NCI-H446 treated with DMSO at 0.1 percent for 48 hours (cell line): ENCODE measurements at places on chromosomes 4 and X.

DNA sequence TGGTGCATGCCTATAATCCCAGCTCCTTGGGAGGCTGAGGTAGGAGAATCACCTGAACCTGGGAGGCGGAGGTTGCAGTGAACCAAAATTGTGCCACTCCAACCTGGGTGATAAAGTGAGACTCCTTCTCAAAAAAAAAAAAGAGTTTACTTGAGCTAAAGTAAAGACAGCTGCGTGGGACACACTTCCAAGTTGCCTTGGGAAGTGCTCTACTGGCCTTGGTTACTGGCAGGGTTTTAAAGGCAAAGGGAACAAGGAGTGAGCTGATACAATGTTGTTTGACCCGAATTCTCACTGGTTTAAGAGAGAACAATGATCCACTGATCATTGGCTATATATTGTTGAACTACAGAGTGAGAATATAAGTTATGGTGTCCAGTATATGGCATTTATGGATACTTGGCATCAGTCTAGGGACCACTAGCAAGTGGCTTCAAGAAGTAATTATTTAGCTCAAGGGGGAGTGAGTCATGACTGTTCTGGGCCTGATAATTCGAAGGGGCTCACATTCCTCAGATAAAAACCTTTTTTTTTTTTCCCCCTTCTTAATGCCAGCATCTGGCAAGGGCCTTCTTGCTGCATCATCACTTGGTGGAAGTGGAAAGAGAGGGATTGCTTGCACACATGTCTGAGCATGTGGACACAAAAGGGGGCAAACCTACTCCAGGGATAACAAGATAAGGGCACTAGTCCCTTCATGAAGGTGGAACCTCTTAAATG, 32.3 kb downstream of the GRK4 start:
- DNase-seq: no peak

DNA sequence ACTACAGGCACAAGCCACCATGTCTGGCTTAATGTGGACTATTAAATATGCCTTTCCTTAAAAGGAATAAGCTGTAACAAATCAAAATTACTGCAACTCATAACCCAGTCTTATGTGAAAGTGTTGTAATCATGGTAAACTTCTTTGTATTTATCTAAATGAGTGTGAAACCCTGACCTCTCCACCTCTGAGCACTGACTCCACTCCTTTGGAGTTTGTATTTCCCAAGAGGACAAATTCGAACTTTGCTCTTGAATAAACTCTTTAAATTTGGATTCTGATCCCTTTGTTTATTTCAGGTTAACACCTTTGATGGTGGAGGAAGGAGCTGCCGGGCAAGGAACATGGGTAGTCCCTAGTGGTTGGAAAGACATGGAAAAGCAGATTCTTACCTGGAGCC, 48.3 kb upstream of the FAM9A start:
- DNase-seq: no peak

GRCh38 chr4:37066159-37066558, 178.4 kb upstream of the NWD2 start:
- DNase-seq: peak; percentile 48

DNA sequence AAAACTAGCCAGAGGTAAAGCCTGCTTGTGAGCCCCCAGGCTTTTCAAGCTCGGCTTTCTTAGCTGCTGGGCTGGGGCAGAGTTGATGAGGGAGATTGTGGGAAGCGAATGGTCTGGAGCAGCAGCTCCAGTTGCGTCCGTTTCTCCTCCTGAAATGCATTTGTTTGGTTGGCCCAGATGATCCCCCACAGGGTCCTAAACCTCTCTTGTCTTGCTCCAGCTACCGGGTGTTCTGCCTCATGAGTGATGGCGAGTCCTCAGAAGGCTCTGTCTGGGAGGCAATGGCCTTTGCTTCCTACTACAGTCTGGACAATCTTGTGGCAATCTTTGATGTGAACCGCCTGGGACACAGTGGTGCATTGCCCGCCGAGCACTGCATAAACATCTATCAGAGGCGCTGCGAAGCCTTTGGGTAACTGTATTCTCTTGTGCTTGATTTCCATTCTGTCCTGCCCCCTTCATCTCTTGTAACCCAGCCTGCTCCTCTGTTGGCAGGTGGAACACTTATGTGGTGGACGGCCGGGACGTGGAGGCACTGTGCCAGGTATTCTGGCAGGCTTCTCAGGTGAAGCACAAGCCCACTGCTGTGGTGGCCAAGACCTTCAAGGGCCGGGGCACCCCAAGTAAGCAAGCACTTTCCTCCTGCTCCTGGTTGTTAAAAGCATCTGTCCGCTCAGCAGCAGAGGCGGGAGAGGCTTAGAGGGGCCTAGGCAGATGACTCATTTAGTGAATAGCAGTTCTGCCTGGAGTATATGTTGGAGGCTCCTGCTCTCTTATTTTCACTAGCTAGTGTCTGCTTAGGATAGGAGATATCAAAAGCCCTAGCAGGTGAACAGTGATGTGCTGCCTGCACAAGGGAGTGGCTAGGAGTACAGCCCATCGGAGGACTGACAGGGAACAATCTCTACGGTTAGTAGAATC, 15.3 kb downstream of the TKTL1 start:
- DNase-seq: no peak

- DNase-seq: no peak
These were observed 12.6 kb downstream of the SRD5A3 start for GRCh38 chr4:55358668-55359067.

DNA sequence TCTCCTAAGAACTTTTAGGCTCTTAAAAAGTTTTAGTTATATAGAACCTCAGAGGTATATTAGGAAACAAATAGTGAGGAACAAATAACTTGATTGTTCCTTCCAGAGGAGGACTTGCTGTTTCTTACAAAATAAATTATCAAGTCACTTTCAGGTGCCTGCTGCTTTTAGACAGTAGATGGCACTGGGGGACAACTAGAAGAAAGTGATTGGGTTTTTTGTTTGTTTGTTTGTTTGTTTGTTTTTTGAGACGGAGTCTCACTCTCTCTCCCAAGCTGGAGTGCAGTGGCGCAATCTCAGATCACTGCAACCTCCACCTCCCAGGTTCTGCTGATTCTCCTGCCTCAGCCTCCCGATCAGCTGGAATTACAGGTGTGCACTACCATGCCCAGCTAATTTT, 35.4 kb upstream of the CDKL5 start:
- DNase-seq: no peak

DNA sequence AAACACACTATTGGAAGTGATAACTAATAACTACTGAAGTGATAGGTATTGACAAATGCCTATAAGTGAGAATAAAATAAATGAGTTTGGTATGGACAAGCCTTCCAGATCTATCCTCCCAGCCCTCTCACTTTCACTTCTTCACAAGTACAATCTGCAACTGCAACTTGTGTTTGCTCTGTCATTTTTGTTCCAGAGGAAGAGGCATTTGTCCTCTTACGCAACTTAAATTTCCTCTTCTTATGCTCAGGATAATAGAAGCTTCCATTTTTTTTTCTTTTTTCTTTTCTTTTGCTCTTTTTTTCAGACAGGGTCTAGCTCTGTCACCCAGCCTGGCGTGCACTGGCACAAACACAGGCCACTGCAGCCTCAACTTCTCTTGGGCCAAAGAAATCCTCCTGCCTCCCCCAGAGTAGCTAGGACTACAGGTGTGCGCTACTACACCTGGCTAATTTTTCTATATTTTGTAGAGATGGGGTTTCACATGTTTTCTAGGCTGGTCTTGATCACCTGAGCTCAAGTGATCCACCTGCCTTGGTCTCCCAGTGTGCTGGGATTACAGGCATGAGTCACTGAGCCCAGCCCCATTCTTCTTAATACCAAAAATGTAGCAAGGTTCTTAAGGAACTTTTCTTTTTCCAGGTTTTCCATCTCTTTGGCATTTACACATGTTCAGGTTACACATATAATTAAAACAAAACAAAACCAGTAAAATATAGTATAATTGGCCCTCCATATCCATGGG, 73.1 kb downstream of the PDGFC start:
- DNase-seq: no peak

DNA sequence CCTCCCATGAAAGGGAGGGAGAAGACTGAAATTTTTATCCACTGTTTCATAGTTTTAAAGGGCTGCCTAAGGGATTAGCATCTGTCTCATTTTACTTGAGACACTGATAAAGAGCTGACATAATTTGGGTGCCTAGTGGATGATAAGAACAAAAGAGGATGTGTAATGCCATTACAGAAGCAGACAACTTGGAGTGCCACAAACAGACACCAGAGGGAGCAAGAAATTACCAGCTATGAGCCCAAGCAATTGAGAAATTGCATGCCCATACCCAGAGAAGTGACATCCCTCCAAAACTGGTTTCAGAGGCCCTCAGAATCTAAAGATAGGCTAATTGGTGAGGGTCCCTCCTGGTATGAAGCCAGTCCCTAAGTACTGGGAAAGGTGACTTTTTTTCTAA, 38.5 kb upstream of the POU3F4 start:
- DNase-seq: no peak

- no peak for DNase-seq
These were observed 64.5 kb downstream of the ARL9 start for GRCh38 chr4:56570041-56570440.

DNA sequence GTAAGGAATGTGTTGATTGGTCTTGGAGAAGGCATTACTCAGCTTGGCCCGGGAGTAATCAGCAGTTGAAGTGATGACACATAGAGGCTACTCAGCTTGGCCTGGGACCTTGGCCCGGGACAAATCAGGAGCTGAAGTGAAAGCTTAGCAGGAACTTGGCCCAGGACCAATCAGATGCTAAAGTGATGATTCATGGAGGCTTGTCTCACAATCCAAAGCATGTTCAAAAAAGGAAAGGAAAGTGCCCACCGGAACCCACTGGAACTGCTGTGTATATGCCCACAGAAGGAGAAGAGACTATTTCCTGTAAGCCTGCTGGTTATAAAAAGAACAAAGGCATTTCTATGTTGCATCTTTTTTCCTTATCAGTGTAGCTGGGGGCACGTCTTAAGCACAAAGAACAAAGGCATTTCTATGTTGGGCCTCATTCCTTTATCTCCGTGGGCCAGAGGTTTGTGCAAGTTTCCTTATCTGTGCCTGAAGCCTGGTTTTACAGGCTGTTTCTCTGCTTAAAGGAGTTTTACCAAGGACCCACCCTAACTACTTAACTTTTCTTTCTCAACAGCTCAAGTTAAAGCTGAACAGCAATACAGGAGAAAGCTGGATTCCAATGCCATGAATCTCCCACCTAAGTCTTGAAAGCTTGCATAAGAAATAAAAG, 1176.7 kb downstream of the NLGN4X start:
- no peak for DNase-seq

GRCh38 chr4:59200992-59201391, 1999.1 kb upstream of the ADGRL3 start:
- DNase-seq: no peak

DNA sequence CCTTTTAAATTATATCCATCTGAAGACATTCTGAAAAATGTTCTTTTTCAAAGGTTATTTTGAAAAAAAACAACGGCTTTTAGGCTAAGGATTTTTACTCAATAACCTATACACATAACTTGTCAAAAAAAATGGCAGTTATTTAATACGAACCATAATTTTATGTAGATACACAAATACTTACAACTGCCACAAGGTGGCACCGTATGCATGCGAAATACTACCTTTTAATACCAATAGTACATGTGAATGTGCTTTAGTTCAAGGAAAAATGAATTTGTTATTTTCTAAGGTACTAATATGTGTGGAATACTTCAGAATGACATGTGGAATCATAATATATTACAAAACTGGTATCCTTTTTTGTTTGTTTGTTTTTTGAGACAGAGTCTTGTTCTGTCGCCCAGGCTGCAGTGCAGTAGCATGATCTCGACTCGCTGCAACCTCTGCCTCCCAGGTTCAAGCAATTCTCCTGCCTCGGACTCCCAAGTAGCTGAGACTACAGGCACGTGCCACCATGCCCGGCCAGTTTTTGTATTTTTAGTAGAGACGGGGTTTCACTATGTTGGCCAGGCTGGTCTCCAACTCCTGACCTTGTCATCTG, 4.6 kb upstream of the MAD2L1 start:
- peak; percentile 18 for DNase-seq

DNA sequence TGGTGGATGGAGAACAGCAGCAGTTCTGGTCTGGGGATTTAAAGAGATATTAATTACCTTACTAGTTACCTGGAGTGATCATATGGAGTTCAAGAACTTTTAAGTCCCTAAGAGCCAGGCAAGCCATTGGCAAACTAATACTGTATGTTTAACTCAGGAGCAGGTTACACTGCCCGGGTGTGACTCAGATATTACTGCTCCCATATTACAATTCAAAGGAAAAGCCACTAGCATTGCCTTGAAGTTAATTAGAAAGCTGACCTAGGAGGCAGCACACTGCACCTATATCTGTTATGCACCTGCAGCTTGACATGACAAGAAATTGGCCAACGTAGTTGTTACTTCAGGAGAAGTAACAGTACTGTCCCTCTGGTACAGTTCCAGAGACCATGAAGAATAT, 47.2 kb downstream of the GRK4 start:
- no peak for DNase-seq

DNA sequence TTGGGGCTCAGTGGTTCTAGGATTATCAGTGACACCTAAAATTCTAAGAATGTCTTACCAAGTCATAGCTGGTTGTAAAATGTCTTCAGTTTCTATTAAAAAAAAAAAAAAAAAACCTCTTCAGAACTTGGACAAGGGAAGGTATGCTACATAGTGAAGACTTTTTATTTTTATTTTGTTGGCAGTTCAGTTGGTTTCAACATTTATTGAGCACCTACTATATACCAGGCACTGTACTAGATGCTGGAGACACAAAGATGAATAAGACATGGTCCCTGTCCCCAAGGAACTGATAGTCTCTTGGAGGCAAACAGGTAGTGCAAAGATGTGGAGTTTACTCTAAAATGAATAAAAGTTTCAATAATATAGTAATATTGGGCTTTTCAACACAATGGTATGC, 8.9 kb upstream of the BBS7 start:
- no peak for DNase-seq

GRCh38 chr4:20046179-20046578, 205.5 kb upstream of the SLIT2 start:
- DNase-seq: no peak

DNA sequence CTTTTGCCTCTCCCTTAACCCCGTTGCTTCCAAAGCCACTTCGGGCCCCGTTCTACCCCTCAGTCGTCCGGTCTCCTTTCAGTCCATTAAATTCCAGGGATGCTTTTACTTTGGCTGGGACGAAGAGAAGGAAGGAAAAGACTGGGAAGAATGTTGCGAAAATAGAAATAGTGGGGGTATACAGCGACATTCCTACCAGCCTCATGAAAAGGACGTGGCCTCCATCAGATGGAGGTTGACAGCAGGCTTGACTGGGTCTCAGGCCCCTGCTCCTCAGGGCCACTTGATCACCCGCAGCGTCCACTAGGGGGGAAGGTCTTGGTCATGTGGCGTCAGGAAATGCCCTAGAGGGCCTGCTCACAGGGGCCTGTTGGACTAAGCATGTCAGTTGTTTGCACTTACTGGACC, 657 bp upstream of the ANKRD50 start:
- DNase-seq: peak; percentile 20
